C1 segment of cervical spinal cord (tissue), 14 donors: ENCODE measurements at places on chromosomes 3 and 15.

GRCh38 chr15:45429941-45430792, 51.8 kb upstream of the GATM start:
- peak; percentile 6 for DNase-seq

- peak; percentile 4 for DNase-seq
Observed at GRCh38 chr15:31758126-31758525, 272.2 kb upstream of the CHRNA7 start.

DNA sequence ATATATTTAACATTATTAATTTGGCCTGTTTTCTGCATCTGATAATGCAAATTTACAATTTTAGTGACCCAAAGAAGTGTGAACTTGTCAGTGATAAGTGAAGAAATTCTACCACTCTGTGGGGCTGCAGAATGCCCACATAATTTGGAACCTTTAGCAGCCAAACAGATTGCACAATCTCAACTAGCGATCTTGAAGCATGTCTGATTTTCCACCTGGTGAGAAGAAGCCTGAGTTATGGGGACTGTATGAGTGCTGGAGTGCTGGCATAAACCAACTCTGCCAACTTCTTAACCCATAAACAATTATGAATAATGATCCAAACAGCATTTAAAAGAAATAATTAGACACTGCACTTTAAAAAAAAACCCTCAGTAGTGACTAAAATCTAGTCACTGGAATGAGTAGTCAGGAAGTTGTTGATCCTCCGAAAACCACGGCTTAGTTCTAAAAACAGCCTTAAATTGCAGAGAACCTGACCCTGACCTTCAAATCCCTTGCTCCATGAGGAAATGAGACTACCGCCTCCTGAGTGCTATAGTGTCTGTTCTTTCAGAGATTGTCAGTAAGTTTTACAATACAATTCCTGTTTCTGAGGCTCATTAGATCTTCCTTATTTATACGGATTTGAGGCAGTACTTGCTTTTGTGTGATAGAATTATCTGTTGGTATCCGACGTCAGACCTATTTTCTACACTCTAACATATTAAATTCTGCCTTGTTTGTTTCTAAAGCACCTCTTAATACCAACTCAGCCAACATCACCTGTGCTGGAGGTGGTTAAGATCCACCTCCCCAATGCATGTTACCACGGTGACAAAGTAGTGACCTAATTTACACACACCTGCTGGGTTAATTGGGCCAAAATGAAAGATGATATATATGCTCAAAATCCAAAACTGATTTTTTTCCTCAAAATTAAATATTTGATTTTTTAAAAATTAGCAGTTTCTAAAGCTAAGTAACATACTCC, 267.7 kb downstream of the ZBTB20 start:
- no peak for DNase-seq

- DNase-seq, result no peak
Observed at GRCh38 chr3:59654123-59654479, 604.3 kb upstream of the CFAP20DC start.

DNA sequence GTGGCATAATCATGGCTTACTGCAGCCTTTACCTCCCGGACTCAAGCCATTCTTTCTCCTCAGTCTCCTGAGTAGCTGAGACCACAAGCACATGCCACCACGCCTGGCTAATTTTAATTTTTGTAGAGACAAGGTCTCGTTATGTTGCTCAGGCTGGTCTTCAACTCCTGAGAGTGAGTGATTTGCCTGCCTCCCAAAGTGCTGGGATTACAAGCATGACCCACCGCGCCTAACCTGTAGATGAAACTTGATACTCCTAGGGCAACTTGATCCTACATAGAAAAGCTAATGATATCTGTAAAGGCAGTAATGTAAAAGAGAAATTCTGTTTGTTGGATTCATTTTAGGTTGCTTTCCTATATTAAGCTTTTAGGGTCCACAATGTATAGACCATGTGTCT, 391.9 kb upstream of the THRB start:
- DNase-seq, result no peak

DNA sequence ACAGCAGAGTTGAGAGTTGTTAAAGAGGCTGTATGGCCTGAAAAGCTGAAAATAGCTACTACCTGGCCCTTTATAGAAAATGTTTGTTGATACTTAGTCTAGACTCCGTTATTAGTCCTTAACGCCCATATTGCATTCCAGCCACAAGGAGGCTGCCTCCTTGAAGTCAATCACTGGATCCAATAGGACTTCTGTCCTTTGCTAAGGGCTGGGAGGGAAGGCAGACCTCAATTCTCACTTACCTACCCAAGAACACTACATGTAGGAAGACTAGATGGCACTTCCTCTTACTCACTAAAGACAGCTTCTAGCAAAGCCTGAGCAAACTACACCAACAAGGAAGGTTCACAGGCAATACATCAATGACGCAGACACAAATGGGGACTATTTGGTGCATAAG, 139.5 kb upstream of the HACD2 start:
- no peak for DNase-seq

DNA sequence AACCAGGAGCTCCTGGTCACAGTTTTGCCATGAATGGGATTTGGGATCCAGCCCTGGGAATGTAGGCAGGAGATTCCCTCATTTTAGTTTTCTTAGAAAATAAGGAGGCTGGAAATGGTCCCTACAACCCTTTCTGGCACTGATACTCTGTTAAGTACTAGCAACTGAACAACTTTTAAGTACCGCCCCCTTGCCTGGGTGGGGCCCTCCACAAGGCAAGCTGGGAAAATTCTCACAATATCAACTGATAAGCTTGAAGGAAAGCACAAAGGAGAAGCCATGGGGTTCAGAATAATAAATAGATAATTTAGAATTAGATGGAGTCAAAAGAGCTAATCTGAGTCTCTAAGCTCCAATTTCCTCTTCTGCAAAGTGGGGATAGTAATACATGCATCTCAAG, 4.2 kb upstream of the DGKG start:
- DNase-seq, result no peak

GRCh38 chr3:179425075-179425474, 26.2 kb downstream of the GNB4 start:
- no peak for DNase-seq

GRCh38 chr15:59791079-59791478, 102.0 kb upstream of the BNIP2 start:
- no peak for DNase-seq

DNA sequence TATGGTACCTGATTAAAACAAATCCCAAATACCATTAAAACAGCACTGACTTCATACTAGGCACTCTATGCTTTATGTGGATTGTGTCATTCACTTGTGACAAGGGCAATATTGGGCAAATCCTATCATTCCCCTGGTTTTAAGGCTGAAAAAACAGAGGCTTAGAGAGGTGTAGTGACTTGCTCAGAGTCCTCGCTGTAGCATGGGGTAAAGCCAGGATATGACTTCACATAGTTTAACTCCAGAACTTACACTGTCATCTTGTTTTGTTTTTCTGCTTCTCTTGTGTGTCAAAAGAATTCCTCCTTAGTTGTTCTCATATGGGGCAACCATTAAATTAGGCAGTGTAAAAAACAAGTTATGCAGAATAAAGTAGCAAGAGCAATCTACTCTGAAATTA, 40.3 kb upstream of the ICE2 start:
- DNase-seq, result no peak

GRCh38 chr3:84277562-84278224, 681.1 kb upstream of the CADM2 start:
- no peak for DNase-seq

DNA sequence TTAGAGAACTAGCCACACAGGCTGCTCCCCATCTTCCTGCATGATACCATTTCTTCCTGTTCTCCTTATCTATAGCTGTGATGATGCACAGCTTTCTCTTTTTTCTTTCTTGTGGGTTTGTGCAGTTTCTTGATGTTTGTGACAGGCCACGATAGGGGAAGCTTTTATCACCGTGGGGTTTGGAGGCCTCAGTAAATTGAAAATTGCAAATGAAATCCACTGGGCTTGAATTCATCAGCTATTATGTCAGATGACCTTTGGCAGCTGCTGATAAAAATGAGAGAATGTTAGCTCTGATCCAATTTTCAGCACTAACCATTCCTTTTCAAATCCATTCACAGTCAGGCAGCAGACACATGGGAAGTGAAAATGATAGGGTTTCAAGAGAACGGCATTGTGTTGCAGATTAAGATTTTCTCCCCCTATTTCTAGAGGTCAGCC, 176.9 kb upstream of the SOX2 start:
- no peak for DNase-seq

DNA sequence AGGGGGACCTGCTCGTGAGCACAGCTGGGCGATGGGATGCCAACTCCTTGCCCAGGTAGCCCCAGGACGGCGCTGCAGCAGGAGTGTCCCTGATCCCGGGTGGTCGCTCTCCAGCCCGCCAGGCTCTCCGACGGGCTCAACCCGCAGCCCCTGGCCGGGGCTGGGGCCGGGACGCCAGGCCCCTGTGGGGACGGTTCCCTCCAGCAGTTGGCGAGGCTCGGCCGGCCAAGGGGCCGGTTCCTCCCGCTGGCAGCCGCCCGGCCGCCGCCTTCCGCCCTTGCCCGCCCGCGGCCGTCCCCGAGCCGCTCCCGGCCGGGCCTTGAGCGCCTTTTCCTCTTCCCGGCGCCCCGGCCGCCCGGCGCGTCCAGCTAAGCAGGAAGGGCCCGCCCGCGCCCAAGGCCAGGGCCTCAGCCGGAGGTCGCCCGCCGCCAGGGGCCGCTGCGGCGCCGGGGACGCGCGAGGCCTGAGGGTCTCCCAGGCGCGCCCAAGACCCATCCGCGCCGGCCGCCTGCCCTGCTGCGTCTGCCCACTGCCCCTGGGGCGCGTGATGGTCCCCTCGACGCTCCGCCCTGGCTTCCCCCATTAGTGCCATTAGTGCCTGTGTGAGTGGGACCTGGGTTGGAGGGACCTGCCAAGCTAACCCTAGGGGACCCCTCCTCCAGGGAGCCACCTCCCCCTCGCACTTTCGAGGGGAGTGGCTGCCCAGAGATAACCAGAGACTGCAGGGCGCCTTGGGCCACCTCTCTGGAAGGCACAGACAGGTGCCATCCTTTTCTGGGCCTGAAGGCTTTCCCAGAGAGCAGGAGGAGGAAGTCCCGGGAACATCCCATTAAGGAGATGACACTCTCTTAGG, 106.4 kb downstream of the FBLN2 start:
- no peak for DNase-seq

DNA sequence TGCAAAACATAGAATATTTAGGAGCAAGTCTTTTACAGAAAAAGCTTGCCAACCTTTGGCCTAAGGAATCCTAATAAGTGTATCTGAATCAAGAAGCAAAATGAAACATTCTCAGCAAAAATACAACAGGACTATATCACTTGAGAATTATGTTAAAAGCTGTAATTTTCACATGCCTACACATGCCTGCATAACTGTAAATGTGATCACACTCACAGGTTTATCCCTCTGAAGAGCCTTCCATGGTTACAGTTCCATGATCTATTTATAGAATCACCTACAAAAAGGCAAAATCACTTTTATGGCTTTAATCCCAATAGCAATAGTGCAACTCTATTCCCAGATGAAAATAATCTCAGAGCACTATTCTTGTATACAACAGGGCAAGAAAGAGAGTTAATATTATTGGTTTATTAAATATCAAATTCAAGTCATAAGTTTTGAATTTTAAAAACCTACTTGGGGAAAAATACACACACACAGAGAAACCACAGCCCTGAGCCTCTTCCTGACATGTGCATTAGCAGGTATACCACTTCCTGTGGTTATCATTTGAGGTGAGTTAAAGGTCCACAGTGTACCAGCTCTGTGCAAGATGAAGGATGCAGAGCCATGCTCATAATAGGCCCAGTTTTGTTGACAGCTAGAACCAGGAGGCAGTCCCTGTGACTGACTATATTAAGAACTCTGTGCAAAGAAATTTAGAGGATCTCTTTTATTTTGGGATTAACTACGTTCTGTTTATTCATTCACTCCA, 252.5 kb upstream of the TGFBR2 start:
- DNase-seq, result no peak

DNA sequence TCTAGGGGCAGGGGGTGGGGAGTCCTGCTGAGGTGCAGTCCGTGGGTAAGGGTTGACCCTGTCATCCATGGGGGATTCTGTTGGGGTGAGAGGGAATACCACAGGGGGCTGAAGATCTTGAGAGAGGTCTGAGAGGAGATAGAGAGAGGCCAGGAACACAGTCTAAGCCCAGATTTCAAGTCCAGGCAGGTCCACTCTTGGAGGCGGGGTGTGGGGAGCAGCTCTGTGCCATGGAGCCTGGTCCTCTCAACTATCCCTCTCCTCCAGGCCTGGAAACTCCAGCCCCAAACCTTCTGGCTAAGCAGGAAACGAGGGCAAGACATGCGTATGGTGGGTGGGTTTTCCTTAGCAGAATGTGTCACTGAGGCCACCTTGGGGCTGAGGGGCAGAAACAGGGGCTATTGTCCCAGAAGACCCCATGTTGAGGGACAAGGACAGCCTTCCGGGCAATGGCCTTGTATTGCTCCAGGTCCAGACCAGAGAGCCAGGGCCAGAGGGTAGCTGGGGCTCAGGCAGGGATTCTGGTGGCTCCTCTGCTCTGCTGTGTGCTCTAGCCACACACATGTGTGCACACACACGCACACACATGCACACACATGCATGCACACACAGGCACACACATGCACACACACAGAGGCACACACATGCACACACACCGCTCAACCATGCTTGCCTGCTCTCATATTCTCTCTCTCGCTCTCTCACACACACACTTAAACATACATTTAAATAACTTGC, 48.6 kb upstream of the MAGEF1 start:
- DNase-seq, result no peak

DNA sequence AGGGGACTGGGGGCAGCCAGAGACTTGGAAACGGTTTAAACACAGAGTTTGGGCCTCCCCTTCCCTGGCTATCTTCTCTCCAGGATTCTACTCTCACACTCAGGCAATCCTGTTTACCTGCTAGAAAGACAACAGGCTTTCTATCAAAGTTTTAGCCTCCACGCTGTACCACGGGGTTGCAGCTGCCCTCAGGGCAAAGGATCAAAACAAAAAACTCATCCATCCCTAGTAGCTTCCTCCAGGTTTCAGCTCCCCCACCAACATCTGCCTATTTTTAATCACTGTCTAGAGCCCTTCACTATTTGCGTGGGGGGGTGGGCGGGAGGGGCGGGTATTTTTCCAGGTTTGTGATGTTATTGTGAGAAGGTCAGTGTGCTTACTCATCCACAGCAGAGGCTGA, 286.8 kb upstream of the TRIM42 start:
- DNase-seq, result no peak

DNA sequence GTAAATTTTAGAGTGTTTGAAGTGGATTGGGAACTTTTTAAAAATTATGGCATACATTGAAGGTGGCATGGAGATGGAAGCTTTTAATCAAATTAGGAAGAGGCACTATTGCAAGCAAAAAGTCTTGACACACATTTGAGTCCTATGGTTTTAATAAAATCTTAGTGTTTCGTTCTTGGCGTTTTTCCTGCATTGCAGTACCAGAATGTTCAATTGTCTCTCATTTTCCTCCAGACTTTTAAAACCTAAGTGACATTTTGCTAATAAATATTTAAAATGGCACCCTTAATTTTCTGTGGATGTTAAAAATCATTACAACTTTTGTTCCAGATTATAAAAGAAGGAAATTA, 2.2 kb downstream of the TGFBR2 start:
- DNase-seq, result no peak

- DNase-seq, result no peak
Observed at GRCh38 chr3:29215948-29216347, 64.9 kb upstream of the RBMS3 start.

- no peak for DNase-seq
Observed at GRCh38 chr15:25776071-25776746, 86.9 kb downstream of the ATP10A start.
